ENCODE measurements at places on chromosomes 2 and 18. TPM values are rescaled to one million over a fixed set of nuclear protein-coding genes. Genes with fewer than 3 reads are reported as not detected.

HTRA2 gene
- total RNA-seq: 70.3 TPM

IL18R1 gene
- 0.10 TPM for total RNA-seq

MAPK4 gene
- not detected for total RNA-seq

ZNF892 gene
- total RNA-seq: 2.2 TPM

ASB3 gene
- total RNA-seq: 35.1 TPM

MCM6 gene
- total RNA-seq: 26.9 TPM

DNA sequence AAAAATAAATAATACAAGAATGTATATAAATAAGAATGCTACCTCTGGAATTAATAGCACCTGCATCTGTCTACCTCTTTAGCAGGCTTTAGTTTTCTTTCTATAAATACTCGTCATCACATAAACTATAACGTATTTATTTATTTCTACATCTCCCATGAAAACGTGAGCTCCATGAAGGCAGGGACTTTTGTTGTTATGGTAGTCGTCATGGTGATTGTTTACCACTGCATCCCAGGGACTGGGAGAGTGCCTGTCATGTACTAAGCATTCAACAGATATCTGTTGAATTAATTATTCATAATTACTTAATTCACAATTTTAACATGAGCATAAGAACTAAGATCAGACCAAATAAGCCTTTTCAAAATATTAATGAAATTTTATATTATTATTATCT is 386.6 kb downstream of the NRXN1 start:
- no peak for DNase-seq

DNA sequence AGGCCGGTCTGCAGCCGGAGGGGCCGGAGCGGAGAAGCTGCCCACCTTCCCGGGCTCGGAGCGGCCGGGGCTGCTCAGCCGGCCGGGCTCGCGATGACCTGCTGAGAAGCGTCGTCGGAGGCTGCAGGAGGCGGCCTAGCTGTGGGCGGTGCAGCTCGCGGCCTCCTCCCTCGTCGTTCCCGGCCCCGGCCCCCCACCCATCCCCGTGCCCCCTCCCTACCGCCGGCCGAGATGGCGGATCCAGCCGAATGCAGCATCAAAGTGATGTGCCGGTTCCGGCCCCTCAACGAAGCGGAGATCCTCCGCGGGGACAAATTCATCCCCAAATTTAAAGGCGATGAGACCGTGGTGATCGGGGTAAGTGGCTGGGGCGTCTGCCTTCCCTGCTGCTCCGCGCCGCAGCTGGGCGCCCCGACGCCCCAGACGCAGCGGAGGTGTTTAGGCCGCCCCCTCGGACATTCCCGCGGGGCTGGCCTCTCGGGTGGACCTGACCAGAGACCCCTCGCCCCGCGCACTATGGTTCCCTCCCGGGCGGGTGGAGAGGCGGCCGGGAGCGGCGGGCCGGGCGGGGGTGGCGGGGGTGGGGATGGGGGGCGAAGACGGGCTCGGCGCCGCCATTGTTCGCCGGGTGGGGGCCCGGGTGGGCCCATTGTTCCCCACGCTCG is 492 bp downstream of the KIF5C start:
- no peak for DNase-seq

GRCh38 chr2:215314896-215315295 is 3.0 kb downstream of the ATIC start:
- no peak for DNase-seq

DNA sequence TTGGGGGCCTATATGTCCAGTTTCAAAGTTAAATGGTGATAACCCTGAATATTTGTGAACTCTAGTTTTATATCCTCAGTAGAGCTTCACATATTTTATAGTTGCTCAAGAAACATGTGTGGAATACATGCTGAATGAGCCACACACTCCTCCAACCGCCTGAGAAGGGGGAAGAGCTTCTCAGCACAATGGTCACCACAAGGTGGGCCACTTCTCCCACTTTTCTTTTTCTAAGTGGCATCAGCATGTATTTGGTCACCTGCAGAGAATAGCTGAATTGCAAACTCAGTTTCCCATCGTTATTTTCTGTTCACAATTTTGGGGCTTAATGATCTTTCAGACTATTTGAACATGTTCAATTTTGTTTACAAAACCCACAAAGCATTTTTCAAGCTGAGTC is 340.5 kb downstream of the PARD3B start:
- no peak for DNase-seq

GRCh38 chr2:156343096-156343939 is 10.8 kb upstream of the NR4A2 start:
- no peak for DNase-seq

- peak; percentile 30 for DNase-seq
Measured at GRCh38 chr2:190812506-190813294, 67.9 kb upstream of the GLS start.

DNA sequence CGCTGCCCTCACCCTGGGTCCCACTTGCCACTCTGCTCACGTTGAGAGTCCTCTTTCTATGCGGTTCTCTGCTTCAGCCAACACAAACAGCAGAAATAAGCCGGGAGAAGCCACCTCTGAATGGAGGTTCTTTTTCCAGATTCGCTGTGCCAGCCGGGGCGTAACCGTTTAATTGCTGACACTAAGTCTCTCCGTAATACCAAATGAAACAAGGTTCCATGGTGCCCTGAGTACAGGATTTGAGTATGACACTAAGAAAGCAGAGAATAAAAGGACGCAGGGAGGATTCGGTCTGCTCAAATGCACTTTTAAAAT is 37.6 kb downstream of the CTIF start:
- no peak for DNase-seq

GRCh38 chr2:160566717-160567116 is 73.1 kb upstream of the RBMS1 start:
- no peak for DNase-seq

DNA sequence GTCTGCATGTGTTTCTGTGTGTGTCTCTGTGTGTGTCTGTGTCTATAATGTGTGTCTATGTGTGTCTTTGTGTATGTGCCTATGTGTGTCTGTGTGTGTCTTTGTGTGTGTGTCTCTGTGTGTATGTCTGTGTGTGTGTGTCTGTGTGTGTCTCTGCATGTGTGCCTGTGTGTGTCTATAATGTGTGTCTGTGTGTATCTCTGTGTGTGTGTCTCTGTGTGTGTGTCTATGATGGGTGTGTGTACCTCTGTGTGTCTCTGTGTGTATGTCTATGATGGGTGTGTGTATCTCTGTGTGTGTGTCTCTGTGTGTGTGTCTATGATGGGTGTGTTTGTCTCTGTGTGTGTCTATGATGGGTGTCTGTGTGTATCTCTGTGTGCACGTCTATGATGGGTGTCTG is 126.2 kb upstream of the GPC1 start:
- DNase-seq: no peak

DNA sequence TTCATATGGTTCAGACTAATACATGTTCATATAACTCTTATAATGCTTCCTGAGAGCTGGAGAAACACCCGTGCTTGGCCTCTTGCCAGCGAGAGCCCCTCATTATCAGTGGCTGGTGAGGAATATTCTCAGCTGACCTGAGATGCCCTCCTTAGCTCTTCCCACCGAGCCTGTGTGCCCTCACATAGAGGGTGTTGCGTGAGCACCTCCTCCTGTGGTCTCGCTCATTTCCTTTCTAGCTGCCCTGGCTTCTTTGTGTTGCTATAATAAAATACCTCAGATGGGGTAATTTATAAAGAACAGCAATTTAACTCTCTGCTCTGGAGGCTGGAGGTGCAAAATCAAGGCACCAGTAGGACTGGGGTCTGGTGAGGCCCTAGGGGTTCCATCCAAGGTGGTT is 80.5 kb upstream of the ALKAL2 start:
- DNase-seq: no peak

Data from RPMI7951 (cell line).